ENCODE measurements at places on chromosomes 12 and 14.
A peak's percentile ranks its signal among the peaks of the same experiment; 100 is the strongest.

DNA sequence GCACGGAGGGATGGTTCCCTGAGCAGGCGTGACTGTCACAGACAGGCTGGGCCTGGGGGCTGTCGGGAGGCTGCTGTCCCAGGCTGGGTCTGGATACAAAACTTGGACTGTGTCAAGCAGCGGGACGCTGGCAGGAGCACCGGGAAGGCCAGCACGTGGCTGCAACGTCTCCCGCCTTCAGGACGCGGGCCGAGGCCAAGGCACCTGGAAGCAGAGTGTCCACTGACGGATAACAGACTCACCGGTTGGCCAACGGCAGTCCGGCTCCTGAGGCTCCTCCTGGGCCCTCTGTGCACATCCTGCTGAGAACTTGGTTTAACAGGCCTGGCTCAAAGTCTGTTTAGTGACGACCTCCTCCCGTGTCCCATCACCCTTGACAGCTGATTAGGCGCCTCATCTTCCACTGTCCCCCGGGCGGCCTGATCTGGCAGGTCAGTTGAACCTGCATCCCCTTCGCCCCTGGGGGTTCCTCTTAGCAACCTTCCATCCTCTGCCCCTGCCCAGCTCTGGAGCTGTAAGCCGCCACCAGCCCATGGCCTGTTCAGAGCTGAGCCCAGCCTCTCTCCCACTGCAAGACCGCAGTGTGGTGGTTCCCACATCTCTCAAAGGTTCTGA, 2.5 kb downstream of the XRCC3 start:
- DNase-seq: no peak

DNA sequence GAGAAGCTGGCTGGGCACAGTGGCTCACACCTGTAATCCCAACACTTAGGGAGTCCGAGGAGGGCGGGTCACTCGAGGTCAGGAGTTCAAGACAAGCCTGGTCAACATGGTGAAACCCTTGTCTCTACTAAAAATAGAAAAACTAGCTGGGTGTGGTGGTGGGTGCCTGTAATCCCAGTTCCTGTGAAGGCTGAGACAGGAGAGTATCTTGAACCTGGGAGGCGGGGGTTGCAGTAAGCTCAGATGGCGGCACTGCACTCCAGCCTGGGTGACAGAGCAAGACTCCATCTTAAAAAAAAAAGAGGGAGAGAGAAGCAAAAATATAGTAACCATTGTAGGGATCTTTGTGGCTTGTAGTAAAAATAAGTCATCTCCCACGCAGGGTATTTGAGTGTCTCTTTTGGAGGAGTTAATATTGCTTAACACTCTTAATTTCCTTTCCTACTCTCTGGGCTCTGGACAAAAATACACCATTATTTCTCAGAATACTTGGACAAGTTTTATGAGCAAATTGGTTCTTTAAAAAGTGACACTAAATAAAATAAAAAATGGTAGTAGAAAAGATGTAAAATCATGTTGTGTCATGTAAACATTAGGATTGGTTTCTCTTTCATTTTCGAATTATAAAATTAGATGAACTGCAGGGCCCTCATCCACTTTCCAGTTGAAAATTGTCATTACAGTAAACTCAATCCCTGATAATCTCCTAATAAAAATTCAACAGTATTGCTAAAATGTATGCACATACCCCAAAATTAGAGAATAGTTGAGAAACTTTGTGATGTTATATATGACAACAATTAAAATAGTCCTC, 61.1 kb upstream of the C12orf71 start:
- DNase-seq: no peak

DNA sequence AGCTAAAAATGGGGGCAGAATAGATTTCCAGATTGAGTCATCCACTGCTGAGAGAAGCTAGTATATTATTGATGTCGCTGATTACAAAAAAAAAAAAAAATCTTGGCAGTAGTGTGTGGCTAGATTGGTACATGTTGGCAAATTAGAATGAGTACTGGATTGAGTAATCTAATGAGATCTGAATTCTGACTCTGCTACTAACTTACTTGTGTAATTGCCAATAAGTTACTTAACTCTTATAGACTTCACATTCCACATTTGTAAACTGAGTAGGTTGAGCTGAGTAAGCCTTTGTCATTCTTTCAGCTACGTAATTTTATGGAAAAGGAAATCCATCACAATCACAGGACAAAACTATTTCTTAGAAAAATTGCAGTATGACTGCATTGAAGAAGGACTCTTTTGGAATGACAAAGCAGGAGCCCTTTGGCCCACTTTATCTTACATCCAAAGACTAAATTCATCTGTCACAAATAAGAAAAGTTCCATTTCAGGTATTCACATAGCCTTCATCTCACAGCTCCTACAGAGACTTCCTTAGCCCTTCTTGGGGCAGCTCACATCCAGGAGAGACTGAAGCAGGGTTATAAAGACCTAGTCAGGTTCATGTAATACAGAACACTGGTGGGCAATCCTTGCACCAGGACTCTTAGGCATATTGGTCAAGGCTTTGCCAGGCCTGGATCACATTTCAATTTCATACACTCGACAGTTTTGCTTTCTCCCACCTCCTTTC, 197.3 kb upstream of the CPNE8 start:
- no peak for DNase-seq

DNA sequence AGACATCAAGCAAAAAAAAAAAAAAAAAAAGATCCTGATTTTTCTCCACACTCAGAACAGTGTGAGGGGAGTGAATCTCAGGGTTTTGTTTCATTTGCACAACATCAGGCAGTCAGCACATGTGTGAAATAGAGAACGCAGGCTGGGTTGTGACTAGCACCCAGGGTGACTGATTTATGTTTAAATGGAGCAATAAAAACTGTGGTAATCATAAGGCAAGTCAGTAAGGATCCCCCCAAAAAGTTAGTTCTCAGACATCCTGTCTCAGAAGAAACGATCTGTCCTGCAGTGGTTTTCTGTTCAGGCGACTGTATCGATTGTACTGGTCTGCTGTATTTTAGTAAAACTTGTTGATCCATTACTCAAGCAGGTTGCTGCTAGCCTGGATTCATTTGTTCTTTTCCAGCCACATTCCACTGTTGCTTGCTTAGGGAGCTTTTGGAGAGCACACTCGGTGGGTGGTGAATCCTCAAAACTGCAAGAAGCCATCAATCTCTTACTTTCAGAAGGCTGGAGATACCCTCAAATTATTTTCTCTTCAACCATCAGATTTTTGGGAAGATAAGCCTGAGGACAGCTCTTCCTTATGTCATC, 107.1 kb downstream of the DACT1 start:
- no peak for DNase-seq

- no peak for DNase-seq
Measured at GRCh38 chr12:76268267-76268666, 79.9 kb downstream of the BBS10 start.

DNA sequence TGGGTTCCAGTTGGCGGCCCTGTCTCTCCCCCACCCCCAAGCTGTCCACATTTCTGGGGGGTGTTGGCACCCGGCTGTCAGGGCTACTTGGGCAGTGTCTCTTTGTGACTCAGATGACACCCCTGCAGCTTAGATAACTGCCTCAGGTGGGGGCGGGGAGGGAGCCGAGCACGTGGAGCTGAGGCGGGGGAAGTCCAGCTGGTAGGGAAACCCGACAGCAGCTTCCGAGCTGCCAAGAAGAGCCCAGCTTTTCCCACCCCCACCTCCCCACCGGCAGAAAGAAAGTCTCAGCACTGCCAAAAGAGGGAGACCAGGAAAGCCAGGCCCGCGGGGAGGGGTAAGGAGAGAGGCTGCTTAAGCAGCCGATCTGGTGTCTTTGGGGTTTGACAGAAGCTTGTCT, 1.4 kb downstream of the LRTM2 start:
- DNase-seq: no peak

GRCh38 chr12:67893022-67893580, 96.1 kb upstream of the IFNG-AS1 start:
- no peak for DNase-seq

DNA sequence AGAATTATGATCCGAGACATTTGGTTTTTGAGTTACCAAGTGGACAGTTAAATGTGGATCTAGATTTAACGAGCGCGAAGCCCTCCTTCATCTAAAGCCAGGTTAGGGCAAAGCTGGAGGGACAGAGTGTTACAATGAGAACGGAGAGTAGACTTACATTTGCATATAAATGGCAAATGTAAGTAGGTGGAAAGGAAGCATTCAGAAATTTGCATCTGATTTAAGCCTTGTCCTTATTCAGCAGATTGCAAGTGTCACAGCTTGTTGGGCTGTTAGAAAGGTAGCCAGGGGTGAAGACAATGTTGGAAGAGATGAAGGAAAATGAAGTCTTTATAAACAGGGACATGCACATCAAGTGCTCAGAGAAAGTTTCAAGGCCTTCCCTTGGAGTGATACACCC, 806.2 kb downstream of the GALC start:
- DNase-seq: peak; percentile 4

GRCh38 chr12:6662602-6662905, 365 bp downstream of the ING4 start:
- no peak for DNase-seq

DNA sequence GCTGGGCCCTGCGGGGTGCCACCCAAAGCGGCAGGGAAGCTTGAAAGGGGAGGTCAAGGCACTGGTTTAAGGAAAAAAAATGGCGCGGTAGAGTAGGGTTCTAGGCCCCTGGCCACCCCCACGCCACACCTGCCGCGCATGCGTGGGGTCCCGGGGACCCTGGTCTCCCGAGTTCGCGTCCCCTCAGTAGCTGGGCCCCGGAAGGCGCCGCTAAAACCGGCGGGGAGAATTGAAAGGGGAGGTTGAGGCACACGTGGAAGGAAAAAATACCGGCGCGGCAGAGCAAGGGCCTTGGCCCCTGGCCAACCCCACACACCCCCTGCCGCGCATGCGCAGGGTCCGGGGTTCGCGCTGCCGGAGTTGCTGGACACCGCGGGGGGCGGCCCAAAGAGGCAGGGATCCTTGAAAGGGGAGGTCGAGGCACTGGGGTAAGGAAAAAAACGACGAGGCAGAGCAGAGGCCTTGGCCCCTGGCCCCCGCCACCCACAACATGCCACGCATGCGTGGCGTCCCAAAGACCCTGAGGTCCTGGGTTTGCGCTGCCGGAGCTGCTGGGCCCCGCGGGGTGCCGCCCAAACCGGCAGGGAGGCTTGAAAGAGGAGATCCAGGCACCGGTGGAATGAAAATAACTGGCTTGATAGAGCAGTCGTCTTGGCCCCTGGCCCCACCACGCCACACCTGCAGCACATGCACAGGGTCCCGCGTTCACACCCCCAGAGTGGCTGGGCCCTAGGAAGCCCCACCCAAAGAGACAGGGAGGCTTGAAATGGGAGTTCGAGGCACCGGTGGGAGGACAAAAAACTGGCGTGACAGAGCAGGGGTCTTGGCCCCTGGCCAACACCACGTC, 314.5 kb downstream of the ALG10 start:
- DNase-seq: no peak

DNA sequence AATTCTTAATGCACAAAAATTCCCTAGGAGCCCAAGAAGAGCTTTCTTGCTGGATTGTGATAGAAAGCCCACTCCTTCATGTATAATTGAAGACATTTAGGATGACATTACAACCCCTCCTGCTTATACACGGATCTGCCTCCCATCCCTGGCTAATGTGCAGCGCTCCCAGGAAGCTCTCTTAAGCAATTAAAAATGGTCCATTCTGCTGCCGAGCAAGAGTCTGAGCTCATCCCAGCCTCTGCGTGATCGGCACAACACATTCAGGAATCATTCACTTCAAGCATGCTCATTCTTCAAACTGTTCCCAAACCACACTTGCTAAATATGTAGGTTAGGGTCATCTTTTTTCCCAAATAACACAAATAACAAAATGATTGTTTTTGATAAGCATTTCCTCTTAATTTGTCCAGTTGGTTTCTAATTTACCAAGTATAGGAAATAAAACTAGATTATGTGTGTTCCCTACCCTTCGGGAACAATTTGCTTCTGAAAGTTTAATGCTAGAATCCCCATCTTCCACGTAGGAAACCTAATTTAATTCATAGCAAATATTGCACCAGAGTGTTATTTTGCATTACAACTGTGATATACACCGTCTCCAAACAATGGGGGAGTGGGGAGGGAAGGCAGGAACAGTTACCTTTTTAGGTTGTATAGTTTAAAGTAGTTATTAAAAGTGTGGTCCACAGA, 17.3 kb upstream of the TMEM233 start:
- DNase-seq: no peak

DNA sequence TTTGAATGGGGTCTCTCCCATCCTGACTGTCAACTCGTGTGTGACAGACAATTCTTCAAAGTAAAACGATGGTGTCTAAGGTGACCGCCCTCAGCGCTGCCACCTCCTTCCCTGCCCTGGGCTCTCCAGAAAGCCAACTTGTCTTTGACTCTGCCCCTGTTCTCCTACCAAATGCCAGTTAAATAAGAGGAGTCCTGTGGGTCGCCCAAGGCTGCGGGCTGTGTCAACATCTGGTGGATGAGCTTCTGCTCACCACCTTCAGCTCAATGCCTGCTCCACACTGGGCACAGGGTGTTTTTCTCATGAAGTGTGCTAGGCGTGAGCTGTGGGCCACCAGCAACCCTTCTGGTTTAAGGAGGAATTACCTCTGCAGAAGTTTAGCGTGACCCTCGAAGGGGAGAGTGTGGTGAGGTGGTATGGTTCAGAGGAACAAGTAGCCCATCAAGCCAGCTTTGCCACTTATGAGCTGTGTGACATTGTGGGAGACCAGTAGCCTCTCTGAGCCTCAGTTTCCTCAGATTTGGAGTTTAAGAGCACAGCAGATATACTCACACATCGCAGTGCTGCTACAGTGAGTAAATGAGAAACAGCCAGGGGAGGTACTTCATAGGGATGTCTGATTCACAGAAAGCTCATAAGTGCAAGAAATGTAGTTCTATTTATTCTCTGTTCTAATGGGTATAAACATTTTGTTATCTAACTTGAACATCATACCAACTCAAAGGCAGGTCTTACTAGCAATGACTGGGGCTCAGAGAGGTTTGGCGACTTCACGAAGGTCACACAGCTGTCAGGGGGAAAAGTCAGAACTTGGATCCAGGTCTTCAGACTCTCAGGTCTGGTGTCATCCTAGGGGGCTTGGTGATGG, 12.1 kb downstream of the SERPINA1 start:
- DNase-seq: no peak

- no peak for DNase-seq
Measured at GRCh38 chr14:80698974-80699373, 242.6 kb downstream of the CEP128 start.

DNA sequence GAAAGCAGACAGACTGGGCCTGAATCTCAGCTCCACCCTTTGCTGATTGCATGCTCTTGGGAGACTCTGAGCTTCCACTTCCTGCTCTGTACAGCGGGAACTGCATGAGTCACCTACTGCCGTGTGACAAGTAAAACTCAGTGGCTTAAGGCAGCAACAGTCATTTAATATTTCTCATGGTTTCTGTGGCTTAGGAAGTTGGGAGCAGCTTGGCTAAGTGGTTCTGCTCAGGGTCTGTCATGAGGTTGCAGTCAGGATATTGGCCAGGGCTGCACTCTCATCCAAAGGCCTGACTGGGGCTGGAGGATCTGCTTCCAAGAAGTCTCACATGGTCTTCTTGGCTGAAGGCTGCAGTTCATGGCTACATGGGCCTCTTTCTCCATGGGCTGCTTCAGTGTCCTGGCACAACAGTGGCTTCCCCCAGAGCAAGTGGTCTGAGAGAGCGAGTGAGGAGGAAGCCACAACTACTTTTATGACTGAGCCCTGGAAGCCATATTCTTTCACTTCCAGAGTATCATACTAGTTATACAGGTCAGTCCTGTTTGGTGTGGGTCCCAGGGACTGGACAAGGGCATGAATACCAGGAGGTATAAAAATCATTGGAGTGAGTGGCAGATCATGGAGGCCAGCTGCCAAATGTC, 49.7 kb downstream of the FAM222A start:
- no peak for DNase-seq

GRCh38 chr14:98412431-98412830, 859.6 kb downstream of the BCL11B start:
- no peak for DNase-seq

- no peak for DNase-seq
Measured at GRCh38 chr12:43237238-43237879, 314.6 kb downstream of the ADAMTS20 start.

- DNase-seq: no peak
Measured at GRCh38 chr12:69388371-69388770, 28.8 kb downstream of the YEATS4 start.
